ENCODE measurements at places on chromosomes 1 and 21. TPM values are rescaled to one million over a fixed set of nuclear protein-coding genes. Genes with fewer than 3 reads are reported as not detected.

SLAMF8 gene
- 0.60 TPM for total RNA-seq

NFYC gene
- total RNA-seq: 66.3 TPM

UBE4B gene
- 31.6 TPM for total RNA-seq

CACNA1S gene
- total RNA-seq: not detected

AK5 gene
- 6.6 TPM for total RNA-seq

IL20 gene
- total RNA-seq: not detected

AMY2A gene
- total RNA-seq: not detected

ZMYND12 gene
- total RNA-seq: 0.79 TPM

DISP1 gene
- 1.4 TPM for total RNA-seq

TRIM17 gene
- 1.3 TPM for total RNA-seq

UTS2 gene
- not detected for total RNA-seq

All from activated naive CD4-positive, alpha-beta T cell treated with anti-CD3 and anti-CD28 coated beads, Interleukin-2, amount 10 ng/mL, durations not matched to agents 5 hours and 36 hours (primary cell).